Activated CD4-positive, CD25-positive, alpha-beta regulatory T cell treated with anti-CD3 and anti-CD28 coated beads, Interleukin-2, amount 50 U/mL, for 16 hours (primary cell): ENCODE measurements at places on chromosomes 3 and 15.

DNA sequence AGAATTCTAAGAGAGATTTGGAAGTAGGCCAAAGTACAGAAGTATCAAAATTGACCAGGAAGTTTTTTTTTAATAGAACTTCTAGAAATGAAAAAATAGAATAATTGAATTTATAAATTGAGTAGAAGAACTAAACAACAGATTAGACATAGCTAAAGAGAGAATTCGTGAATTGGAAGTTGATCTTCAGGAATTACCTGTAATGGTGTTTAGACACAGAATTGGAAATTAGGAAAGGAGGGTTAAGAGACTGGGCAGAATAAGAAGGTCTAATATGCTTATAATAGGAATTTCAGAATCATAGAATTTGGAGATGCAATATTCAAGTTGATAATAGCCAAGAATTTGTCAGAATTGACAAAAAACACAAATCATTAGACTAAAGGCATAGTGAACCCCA lies 16.2 kb downstream of the ACVR2B start:
- DNase-seq, result no peak

GRCh38 chr15:80904998-80905397 lies 84.6 kb downstream of the MESD start:
- no peak for DNase-seq

GRCh38 chr3:73950865-73951558 lies 326.3 kb upstream of the PDZRN3 start:
- DNase-seq, result no peak

GRCh38 chr3:196207833-196208607 lies 3.2 kb downstream of the ZDHHC19 start:
- no peak for DNase-seq

DNA sequence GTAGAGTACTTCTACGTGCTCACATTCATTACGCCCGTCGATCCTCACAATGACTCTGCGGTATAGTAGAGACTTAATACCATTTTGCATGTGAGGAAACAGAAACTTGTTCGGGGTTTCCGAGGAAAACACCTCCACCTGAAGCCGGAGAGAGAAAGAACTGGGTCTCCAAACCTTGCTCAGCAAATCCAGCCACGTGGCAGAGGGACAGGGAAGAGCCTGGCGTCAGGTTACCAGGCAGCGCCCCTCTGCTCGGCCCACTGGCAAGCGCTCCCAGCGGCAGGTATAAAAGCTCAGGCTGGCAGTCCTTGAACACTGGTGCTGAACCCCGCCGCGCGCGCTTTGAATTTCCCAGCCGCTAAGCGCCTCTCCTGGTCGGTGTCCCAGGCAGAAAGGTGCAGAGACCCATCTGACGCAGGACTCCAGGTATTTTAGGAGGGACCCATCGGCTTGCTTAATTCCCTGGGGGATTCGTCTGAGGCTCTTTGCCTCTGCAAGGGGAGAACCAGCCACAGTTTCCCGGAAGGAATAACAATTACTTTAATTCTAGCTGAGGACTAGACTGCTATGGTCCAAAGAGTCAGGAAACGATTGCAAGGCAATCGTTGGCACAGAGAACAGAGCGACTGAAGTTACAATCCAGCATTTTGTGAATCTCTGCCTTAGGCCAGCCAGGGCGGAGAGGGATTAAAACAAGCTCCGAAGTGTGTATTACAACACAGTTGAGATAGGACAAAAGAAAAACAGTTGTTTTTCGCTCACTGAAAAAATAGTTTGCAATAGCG lies at the start of gene C2CD4A:
TSS of gene C2CD4A (plus strand) at position 315 of the 785 bp plus-strand sequence. CDS start 637 bp downstream, outside the sequence.
- DNase-seq, result no peak

- DNase-seq, result no peak
These were observed 59.4 kb downstream of the MYO9A start for GRCh38 chr15:72058585-72058984.

DNA sequence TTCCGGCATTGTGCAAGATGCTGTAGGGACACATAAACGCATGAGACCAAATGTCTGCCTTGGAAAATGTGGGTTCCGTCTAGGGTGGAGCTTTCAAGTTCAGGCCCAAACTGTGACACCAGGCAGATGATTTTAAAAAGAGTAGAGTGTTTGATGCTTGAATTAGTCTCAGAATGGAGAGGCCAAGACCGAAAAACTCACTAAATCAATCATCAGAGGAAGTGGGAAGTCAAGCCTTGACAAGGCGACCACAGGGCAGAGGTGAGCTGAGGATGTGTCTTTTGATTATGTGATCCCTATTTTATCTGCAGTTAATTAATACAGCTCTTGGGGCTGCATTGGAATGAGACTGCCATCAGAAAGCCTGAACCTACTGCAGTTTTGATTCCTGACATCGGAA lies 275.4 kb downstream of the ABHD5 start:
- DNase-seq, result no peak

- no peak for DNase-seq
These were observed 216.9 kb upstream of the DCBLD2 start for GRCh38 chr3:99118381-99118780.

- no peak for DNase-seq
These were observed 92.4 kb downstream of the KBTBD8 start for GRCh38 chr3:67090474-67090873.

- no peak for DNase-seq
These were observed 20.7 kb upstream of the SSR3 start for GRCh38 chr3:156575641-156576040.

DNA sequence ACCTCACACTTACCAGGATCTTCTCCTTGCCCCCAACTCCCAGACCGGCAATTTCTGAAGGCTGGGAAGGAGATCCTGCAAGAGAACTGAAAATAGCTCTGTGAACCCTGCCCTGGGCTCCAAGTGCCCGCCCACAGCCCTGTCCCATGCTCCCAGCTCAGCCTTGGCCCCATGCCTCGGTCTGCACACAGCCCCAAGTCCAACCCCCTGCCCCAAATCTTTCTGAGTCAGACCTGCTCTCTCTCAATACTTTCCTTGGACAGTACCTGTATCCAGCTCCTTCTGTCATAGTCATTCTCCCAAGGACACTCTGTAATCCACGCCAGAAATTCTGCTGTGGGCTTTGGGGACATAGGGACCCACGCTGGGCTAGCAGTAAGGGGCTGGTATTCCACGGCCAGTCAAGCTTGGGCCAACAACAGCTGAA lies 6.3 kb upstream of the SMAD3 start:
- DNase-seq, result no peak

DNA sequence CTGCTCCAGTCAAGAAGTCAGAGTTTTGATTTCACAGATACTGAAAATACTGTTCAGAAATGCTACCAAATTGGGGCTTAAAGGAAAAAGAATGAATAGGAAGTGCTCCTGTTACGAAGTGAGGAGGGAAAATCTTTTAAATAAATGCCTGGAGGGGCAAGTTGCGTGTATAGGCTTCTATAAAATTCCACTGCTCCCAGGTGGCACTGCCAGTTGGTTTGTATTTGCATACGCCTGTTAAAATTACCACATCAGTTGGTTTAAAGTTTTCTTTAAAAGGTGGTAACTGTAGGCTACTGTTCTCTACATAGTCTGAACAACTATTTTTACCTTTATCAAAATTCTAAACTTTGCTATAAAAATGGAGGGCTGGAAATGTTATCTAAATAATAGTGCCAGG lies 123.5 kb downstream of the DLG1 start:
- no peak for DNase-seq

GRCh38 chr3:119315600-119316312 lies 21.6 kb downstream of the ARHGAP31 start:
- no peak for DNase-seq
